Stimulated activated CD4-positive, alpha-beta T cell treated with anti-CD3 and anti-CD28 coated beads, Interleukin-2, amount 100 ng/mL, for 48 hours (primary cell): ENCODE measurements at places on chromosomes 1 and 21.

GRCh38 chr1:246003442-246003730 is 503.7 kb downstream of the SMYD3 start:
- no peak for DNase-seq

DNA sequence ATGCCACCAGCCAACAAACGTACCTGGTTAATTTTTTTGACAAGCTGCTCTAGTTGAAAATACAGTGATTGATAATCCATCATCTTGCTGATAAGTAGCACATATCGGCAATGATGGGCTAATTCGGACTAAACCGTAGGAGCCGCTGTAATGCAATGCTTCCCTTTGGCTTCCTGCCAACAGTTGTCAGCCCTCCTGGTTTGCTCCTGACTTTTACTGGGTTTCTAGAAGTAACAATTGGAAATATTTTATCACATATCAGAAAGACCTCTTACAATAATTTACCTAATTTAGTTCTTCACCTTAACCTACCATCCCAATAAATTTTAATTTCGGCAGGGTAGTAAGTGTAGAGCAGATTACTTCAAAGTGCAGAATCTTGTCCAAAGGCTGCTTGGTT is 148.5 kb downstream of the DHRS3 start:
- no peak for DNase-seq

GRCh38 chr1:76374086-76374485 is 299.5 kb downstream of the ST6GALNAC3 start:
- DNase-seq = no peak

DNA sequence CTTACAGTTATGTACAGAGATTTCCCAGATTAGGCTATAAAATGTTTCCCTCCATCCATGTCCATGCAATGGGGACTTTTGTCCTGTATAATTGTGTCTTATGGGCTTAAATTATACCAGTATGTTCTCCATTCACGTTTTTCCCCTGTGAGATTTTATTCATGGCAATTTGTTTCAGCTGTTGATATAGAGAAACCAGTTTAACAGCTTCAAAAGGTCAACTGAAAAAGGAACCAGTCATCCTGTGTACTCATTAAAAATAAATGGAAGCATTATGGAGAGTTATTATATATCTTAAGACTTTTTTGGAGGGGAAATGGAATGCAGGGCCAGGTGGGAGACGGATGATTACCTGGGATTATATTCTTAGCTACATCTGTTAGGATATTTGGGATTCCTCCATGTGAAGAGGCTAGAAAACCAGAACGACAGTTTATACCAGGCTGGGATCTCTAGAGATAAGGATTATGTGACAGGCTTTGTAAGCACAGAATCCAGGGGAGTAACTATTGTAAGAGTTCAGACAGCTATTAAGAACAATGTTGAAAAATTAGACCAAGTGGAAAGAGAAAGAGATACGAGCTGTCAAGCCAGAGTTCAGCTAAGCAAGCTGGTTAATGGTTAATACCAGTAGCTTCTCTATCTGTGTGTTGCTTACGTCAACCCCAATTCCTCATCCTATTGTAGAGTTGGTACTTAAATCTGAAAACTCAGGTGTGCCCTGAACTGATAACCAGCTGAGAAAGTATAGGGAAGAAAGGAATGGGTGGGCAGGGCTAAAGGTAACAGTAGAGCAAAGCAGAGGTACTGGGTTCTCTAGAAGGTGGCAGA is 12.4 kb upstream of the ZNF697 start:
- no peak for DNase-seq

DNA sequence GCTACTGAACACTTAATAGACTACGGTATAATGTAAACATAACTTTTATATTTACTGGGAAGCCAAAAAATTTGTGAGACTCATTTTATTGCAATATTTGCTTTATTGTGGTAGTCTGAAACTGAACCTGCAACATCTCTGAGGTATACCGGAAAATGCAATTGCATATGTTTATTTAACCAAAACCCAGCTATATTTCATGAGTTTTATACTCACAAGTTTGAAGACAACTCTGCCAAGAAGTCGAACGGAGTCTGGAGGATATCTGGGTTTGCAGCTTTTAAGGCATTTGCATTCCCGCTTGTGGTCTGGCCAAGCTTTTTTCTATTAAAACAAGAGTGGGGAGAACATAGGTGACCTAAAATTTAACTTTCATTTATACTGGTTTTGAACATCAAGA is 171.9 kb downstream of the SMYD3 start:
- no peak for DNase-seq

DNA sequence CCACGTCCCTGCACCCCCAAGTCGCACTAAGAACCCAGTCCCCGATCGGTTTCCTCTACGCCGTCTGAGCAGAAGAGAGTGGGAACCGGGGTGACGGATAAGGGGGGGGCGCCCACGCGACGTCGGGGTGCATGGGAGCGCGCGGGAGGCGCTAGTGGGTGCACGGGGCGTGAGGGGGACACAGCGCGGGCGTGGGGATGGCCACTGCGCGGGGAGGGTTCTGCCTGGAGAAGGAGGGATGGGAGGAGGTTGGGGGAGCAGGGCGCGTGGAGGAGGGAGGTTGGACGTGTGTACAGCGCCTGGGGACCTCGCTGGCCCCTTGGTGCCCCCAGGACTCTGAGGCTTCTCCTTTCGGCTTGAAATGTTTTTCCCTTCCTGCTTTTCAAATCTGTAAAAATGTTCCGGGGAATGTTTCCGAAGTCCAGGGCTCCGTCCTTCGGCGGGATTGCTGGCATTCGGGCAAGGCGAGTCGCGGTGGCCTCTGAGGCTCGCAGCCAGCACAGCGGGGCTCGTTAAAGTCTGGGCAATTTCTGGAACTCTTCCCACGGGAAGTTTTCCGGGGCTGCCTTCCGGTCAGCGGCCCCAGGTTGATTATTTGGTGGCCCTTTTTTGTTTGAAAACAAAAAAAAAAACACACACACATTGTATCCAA is 13.1 kb downstream of the RNF220 start:
- no peak for DNase-seq

DNA sequence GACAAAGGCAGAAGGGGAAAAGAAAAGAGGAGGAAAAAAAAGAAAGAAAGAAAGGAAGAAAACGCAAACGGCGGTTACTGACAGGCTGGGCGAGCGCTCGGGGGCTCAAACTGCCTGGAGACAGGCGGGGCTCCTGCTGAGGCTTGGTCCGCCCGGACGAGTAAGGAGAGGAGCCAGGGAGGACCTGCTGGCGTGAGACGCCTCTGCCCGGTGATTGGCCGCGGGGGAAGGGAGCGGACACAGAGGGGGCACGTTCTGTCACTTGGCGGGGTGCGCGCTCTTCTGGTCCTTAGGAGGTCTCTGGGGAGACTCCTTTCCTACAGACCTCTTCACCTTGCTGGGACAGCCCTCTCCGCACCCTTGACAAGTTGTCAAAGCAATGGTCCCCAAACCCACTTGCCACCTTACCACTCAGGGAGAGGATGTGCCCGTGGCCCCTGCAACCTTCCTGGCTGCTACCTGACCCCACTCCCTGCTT is 791 bp upstream of the PIK3R3 start:
- DNase-seq = no peak

DNA sequence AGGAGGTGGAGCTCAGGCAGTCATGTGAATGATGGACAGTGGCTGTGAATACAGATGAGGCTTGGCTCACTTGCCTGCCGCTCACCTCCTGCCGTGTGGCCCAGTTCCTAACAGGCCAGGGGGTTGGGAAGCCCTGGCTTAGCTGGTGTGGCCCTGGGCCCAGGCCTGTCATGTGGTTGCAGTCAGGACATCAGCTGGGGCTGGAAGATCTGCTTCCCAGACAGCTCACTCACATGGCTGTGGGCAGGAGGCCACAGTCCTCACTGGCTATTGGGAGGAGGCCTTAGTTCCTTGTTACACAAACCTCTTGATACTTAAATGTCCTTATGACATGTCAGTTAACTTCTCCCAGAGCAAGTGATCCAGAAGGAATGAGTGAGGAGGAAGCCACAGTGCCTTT is 138.8 kb upstream of the CSF3R start:
- DNase-seq = no peak

DNA sequence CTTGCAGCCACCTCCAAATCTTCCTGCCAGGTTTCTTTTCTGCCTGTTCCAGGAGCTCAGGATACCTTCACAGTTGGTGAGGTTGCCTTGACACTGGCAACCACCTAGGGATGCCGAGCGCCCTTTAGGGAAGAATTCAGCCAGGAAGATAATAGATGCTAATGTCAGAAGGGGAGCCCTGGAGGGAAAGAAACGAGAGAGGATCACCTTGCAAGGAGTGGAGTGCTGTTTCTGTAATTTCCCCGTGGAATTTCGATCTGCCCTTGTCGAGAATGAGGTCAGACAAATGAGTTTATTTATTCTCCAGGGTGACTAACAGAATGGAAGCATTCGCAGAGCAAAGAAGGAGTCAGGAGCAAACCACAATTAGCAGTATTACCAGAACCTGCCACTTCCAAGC is 315.8 kb upstream of the KAZN start:
- no peak for DNase-seq

DNA sequence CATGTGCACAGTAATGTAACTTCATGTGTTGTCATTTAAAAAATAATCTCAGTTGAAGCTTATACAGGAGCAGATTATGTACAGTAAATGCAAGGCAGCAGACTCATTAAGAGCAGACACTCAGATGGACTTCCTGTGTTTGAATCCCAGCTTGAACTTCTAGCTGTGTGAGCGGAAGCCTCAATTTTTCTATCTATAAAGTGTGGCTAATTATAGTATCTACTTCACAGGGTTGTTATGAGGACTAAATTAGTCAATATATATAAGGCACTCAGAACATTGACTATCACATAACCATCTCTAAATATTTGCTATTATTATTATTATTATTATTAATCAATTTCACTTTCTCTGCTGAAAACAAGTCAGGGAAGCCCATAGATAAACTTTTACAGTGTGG is 141.6 kb downstream of the ZP4 start:
- no peak for DNase-seq

DNA sequence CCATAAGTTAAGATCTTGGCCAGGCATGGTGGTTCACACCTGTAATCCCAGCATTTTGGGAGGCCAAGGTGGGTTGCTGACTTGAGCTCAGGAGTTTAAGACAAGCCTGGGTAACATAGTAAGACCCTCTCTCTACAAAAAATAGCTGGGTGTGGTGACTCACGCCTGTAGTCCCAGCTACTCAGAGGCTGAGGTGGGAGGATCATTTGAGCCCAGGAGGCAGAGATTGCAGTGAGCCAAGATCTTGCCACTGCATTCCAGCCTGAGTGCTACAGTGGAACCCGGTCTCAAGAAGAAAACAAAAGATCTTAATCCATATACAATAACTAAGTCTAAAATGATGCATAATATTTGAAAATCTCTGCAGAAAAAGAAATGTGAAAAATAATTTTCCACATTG is 165.5 kb upstream of the NR5A2 start:
- DNase-seq = no peak

DNA sequence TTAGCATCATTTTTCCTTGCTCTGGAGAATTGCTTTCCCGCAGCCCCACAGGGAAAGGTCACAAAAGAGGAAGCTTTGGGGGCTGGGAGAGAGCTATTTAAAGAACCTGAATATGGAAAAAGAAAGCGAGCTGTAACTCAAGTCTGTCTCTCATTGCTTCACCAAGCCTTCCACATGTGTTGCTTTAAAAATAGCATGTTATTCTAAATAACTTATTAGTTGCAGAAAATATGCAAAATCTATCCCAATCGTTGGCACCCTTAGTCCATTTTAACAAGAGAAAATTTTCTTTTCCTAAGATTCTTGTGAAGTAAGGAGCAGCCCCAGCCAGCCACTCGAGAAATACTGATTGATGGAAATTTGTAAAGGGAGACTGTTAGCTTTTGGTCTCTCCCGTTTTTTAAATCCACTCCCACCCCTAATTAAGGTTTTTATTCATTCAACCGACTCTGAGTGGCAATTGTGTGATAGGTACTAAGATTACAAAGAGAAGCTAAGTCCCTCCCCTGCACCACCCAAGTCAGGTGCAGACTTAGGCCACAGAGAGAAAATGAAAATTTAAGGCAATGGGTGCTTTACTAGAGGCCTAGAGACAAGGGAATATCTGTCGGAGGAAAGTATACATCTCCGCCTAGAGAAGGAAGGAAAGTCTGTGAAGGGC is 802 bp downstream of the CYP4X1 start:
- no peak for DNase-seq

- DNase-seq = no peak
These were observed 805 bp downstream of the ATG4C start for GRCh38 chr1:62784509-62785365.
